ENCODE measurements at places on chromosomes 7 and 10.

DNA sequence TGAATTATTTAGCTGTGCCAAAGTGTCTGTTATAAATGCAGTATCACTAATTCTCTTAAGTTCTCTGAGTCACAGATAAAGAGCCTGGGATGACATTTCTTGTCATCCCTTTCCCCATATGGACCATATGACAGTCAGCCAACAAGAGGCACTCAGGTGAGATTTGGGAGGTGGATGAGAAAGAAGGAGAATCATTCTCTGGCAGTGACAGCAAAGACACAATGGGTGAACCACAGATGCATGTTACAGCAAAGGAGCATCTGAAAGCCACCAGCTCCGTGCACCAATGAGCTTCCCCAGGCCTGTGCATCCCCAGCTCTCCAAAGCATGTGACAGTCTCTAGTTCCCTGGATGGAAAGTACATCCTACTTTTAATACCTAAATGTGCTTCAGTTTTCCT is 10.8 kb downstream of the GIMAP6 start:
- no peak for ATAC-seq

GRCh38 chr7:103525937-103526336 is 79.9 kb upstream of the SLC26A5 start:
- no peak for ATAC-seq

GRCh38 chr7:121739465-121739864 is 133.5 kb upstream of the PTPRZ1 start:
- no peak for ATAC-seq

DNA sequence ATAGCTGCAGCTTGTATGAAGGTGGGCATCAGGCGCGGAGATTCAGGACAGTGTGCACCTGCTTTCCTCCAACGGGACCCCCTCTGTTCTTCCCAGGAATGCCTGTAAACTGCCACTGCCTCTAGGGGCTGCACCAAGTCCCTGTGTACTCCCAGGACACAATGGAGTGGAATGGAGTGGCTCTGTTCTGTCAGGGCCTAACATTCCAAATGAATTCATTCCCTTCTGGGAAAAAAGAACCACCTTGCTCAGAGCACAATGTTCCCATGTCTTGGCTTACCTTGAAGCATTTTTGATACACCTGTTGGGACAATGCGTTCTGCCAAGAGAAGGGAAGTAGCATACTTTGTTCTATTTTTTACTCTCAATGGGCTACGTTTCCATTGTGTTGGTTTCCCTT is 339.4 kb downstream of the FRMD4A start:
- peak; percentile 48 for ATAC-seq

DNA sequence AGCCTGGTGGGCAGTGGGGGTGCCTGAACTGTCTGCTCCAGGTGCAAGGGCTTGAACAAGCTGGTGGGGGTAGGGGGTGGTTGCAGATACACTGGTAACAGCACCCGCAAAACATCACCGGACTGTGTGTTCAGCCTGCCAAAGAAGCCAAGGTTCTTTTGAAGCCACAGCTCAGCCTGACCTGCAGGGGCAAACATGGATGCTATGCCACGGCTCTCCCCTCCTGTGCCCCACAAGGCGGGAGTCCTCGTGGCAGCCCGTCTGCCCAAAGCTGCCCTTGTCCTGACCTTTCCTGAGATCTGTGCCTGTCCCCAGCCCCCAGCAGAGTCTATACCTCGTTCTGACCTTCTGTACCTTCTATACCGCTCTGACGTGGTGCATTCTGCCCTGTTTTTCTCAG is 285.7 kb downstream of the GLRX3 start:
- no peak for ATAC-seq

DNA sequence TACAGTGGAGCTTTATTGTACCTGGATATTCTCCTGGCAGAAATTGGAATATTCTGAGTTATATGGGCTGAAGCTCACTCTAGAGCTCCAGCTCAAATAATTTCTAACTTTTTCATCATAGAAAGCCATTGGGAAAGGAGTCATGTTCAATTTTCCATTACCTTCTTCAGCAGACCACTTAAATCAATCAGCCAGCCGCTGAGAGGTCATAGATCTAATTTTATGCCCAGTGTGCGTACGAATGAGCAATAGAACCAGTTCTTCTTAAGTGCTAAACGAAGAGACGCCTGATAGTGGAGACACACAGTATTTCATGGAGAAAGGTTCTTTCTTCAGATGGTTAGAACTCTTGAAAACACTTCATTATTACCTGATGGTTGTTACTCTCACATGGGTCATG is 35.0 kb upstream of the DNAJB12 start:
- ATAC-seq, result no peak

GRCh38 chr7:137790828-137791227 is 55.9 kb downstream of the DGKI start:
- no peak for ATAC-seq

- no peak for ATAC-seq
Observed at GRCh38 chr10:30374353-30374752, 25.3 kb upstream of the MTPAP start.

DNA sequence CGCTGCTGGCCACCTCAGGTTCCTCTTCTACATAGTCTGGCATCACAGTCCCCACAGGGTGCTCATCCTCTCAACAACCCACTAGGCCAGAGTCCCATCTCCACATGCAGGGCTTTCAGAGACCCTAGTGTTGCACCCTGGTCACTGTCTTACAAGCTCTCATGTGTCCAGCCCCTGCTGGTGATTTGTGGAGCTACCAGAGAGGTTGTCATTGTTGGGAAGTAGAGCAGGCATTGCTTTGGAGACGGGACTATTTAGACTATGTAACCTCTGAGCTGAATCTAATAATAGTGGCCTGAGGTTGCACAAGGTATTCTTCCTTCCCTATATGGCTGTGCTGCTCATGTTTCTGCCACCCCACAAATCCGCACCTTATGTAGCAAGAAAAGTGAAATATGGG is 135.3 kb upstream of the VWC2 start:
- no peak for ATAC-seq

DNA sequence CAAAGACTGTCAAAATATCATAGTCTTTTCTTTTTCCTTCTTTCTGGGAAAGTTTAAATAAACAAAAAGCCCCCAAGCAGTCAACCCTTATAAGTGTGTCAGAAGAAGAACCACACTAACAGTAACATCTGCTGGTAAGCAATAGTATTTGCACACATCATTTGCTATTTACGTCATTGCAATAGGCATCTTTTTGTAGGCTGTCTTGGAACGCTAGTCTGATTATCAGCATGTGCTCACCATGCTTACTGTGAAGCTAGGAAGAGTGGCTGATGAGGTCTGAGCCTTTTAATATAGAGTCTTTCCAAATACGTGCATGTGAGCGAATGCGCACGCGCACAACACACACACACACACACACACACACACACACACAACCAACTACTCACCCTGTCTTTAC is 599.0 kb upstream of the TPK1 start:
- no peak for ATAC-seq

All from SK-N-SH treated with all-trans-retinoic acid at 6 μM for 48 hours (cell line).